ENCODE measurements at places on chromosomes 5 and 9.

GRCh38 chr9:2132484-2133082, 117.4 kb downstream of the SMARCA2 start:
- no peak for DNase-seq

GRCh38 chr9:73133022-73133651, 18.5 kb upstream of the ANXA1 start:
- peak; percentile 13 for DNase-seq

DNA sequence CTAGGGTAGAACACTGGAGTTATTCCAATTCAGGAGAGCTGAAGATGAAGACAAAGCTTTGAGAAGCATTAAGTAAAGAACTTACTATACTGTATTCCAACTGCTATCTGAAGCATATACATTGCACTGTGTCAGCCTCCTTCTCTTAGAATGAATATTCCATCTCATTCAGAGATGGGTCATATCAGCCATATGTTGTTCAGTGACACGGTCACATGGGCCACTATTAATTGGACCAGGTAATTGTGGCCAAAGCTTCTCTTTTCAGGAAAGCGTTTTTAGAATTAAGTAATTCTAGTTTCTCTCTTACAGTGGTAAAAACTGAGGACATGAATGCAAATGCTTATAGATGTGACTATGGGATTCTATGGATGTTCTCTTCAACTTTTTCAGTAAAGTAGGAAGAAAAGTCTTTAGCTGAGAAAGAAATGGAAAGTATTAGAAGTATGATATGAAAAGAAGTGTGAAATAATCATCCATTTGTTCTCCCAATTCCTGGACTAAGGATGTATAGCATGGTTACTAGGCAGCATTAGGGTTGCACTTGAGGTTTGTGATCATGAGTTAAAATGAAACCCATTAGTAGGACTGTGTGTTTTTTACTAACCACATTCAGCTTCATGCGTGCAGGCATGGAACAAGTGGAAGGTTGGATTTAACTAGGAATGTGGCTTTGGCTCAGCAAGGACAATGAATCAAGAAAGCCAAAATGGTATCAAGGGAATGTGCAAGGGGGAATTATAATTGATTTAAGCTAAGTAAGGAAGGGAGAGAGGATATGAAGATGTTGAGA, 40.9 kb downstream of the CETN3 start:
- no peak for DNase-seq

DNA sequence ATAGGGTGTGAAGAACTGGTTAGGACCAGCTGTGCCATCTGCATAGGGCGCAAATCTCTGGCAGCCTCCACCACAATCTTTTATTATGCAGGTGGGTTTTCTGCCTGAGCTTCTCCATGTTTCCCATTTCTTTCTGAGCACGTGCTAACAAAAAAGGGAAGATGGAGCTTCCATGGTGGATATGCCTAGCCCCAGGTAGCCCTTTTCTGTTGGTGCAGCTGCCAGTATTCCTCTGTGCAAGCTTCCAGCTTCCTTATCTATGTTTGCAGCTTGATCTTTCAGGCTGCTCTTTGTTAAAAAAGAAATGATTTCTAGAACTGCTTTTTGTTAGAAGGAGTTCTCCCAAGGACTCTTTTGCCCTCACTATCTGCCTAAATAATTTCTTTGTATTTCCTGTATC, 95.0 kb upstream of the EPB41L4A start:
- no peak for DNase-seq

- DNase-seq, result no peak
Measured at GRCh38 chr5:10157085-10157669, 92.5 kb downstream of the ATPSCKMT start.

- DNase-seq, result no peak
Measured at GRCh38 chr9:86941197-86941596, 6.1 kb downstream of the GAS1 start.

- no peak for DNase-seq
Measured at GRCh38 chr9:8364026-8364752, 564.6 kb upstream of the DMAC1 start.

DNA sequence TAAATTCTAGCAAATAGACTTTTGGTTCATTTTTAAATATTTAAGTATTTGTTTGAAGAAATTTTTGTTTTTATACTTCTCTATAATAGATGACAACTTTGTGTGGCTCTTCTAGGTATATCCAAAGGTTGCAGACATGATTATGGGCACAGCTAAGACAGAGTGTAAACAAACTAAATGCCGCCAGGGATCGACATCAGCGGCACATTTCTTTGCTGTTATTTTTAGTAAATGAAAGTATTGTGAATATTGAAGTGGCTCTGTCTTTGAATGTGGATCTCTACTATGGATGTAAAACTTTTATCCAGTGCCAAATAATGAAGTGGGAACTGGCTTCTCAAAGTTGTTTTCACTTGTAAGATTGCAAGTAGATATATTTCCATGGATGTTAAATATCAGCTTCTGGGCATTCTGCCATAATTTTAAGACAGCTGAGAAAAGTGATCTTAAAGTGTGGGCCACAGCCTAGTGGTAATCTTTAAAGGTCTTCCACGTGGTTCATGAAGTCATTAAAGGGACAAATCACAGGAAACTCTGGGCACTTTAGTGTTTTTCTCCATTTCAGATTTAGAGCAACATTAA, 589.9 kb downstream of the ZNF608 start:
- DNase-seq, result no peak

GRCh38 chr9:3920604-3921582, 379.0 kb downstream of the GLIS3 start:
- DNase-seq, result no peak

- DNase-seq, result no peak
Measured at GRCh38 chr9:128845186-128845931, 15.8 kb upstream of the SPOUT1 start.
